ENCODE measurements at places on chromosomes 5 and 9.

DNA sequence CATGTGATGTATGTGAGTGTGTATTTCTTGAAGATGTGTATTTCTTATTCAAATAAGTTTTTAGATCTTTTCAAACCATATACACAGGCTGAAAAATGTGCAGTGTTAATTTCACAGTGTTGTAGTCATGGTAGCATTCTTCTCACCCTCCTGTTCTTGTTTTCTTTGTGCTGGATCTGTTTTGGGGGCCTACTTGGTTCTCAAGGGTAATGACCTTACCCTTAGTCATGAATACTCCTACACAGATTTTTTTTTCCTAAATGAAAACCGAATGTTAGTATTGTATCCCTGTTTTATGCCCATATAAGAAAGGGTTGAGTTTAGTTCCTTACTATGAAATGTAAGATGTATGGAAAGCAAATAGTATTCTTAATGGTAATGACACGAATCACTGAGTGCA, 88.0 kb downstream of the SLC44A1 start:
- DNase-seq: no peak

GRCh38 chr9:115192835-115193525, 75.0 kb upstream of the TNC start:
- no peak for DNase-seq

DNA sequence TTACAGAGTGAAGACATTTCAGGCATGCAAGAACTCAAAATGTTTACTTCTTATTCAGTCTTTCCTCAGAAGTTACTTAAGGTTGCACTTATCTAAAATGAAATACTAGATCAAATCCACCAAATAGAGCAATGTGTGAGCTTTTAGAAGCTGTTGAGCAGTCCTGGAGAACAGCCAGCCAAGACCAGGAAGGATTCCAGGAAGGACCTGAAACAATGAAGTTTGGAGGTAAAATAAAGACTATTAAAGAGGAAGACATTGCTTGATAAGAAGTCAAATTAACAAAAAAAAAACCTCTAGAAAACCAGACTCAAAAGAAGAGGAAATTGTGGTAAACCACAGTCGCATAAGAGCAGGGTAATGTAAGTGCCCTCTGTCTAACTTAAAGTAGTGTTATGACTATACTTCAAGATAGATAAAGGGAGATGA, 156.2 kb upstream of the S1PR3 start:
- DNase-seq: no peak

DNA sequence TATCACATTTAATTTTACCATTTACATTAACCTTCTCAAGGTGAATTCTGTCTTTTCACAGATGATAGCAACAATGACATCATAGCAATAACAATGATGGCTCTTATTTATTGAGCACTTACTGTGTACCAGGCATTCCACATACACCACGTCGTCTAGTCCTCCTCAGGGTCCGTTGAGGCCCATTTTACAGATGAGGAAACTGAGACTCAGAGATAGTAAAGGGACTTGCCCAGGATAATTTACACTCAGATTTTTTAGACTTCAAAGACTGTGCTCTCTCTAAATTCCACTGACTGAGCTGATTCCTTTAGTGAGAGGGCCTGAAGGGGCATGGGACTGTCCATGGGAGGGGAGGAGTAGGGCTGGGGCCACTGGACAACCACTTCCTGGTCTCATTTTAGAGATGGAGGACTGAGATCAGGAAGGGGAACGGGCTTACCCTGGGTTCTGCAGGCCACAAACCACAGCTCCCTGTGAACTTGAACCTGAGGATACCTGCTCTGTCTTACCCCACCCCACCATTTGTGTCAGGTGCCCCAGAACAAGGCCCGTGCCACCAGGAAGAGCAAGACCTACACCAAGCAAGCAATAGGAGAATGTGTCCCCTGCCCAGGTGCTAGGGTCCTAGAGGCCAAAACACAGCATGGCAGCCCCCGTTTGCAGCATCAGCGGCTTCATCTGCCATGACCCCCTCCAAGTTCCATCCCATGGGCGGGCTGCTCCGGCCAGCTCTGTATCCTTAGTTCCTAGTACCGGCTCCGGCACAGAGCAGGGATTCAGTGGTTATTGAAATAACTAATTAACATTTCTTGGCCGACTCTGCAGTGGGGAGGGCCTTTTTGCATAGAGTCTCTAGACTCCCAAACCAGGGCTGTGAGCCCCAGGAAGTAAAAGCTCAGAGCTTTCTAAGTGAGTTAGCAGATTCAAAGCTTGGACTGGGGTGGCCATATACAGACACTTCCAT, 96.6 kb downstream of the RGS3 start:
- no peak for DNase-seq

GRCh38 chr9:113306566-113306965, 3.4 kb upstream of the RNF183 start:
- no peak for DNase-seq

- no peak for DNase-seq
Observed at GRCh38 chr9:72383978-72384709, 19.1 kb upstream of the ZFAND5 start.
